Putamen (tissue), 1 donor: ENCODE measurements at places on chromosomes 3 and 15.
A peak's percentile ranks its signal among the peaks of the same experiment; 100 is the strongest.

GRCh38 chr3:143170074-143170473 lies 50.5 kb downstream of the CHST2 start:
- DNase-seq, result no peak

DNA sequence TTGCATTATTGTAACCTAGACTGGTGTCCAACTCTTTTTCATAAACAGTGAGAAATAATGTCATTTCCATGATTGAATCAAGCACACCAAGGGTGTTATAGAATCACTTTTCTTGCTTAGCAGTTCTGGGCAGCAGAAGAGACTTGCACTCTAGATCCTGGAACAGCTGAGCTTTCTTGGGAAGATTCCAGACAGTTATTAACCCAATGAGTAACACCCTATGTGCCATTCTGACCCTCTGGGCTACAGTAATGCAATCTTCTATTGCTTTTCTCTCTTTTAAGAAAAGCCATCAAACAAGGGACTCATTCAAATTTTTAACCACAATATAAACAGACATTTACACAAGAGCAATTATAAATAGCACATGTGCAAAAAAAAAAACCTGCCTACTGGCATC lies 39.3 kb upstream of the USP3 start:
- DNase-seq, result no peak

DNA sequence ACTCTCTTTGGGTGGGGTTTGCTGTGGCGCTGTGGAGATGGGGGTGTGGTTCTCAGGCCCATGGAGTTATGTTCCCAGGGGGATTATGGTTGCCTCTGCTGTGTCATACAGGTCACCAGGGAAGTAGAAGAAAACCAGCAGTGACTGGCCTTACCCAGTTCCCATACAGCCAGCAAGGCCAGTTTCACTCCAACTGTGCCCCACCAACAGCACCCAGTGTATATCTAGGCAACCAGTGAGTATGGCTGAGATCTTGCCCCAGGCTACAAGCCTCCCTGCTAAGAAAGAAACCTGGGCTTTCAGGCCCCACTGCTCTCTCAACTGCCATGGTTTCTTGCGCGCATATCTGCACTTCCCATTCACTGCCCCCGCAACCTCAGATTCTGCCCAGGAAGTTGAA lies 31.4 kb upstream of the RARB start:
- no peak for DNase-seq

GRCh38 chr3:175606650-175607318 lies 747.6 kb downstream of the NAALADL2 start:
- no peak for DNase-seq

DNA sequence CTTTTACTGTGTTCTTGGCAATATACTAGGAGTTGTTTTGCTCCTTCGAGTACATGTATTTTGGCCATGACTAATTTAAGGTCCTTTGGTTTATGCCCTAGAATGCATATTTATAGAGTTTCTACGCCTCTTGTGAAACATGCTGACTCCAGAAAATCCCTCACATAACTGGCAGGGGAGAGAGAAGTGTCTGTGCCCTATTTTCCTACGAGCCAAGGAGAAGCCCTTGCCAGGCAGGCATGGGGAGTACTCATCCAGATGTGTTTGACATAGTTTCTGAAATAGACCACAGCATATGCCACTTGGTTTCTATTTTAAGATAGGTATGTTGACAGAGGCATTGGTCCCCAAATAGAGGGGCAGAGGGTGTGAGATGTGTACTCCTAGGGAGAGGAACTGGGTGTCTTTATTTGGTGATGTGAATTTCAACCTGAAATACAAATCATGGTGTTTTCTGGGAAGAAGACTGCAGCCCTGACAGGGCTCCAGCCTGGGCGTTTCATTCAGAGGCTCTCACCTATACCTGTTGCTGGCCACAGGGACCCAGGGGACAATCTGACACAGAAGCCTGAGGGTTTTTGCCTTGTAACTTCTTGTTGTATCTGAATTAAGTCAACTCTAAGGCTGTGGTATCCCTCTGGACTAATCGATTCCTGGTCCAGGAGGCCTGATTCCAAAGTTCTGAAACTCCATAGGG lies 267.8 kb upstream of the C2CD4B start:
- DNase-seq, result no peak

GRCh38 chr3:141278196-141279076 lies 46.8 kb downstream of the PXYLP1 start:
- DNase-seq, result no peak

DNA sequence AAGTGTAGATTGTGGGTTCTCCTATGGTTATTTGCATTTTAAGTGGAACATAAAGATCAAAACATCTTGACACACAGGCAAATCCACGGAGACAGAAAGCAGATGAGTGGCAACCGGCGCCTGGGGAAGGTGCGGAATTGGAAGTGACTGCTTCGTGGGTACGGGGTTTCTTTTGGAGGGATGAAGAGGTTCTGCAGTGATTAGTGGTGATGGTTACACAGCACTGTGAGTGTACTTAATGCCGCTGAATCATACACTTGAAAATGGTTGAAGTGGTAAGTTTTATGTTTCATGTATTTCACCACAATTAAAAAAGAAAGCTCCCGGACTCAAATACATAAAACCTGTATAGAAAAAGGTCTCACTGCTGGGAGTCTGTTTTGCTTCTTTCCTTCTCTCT lies 18.5 kb upstream of the VPS33B start:
- no peak for DNase-seq

GRCh38 chr15:80550219-80550907 lies 144.7 kb upstream of the ABHD17C start:
- no peak for DNase-seq

DNA sequence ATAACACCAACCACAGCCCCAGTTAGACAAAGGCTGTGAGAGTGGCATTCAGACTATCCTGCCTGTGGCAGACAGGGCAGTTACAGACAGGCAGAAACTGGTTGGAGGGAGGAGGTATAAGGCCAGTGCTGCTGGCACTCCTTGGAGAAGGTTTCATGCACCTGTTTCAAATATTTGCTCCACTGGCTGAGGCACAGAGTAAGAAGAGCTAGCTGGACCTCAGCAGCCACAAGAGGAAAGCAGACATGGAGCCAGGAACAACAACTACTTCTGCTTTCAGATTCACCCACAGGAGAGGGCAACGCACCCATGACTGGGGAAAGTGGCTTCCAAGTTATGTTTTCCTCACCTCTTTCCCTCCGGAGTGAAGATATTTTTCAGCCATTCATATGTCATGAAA lies 11.5 kb upstream of the PRKAR2A start:
- DNase-seq, result no peak

DNA sequence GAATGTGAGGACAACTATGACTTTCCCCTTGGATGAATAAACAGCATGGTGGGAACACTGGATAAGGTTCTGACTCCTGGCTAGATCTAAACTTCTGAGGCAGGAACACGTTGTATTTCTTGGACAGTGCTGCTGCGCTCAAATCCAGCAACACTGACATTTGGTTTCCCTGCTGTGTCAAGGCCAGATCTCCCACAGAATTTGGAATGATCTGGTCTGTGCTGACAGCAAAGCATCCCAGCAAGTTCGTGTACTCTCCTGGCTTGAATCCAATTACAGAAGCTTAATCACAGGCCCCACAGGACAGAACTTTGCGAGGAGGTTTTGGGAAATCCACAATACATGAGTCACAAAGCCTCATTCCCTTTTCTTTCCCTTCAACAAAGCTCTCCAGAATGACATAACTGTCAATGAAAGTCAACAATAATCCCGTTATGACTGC lies 92.5 kb downstream of the ADAMTS9 start:
- DNase-seq, result peak; percentile 20

DNA sequence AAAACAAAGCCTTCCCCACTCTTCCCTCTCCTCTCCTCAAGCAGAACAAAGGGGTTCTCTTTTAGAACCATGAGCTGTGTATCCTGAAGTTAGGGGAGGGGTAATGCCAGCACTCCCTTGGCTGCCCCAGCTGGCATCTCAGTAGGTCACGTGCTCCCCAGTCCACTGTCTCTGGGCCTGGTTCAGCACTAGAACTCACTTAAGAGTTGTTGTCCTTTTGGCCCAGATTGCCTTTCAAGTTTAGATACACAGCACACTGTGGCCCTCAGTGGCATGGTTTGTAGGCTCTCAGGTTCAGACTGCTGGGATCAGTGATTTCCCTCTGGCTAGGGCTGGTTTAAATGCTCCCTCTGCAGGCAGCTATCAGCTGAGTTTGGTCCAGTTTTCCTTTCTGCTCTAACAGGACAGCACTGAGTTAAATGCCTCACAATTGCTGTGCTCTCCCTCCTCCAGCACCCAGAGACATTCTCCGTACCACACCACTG lies 188.4 kb upstream of the ST8SIA2 start:
- no peak for DNase-seq
